ENCODE measurements at places on chromosomes 1 and 21. TPM values are rescaled to one million over a fixed set of nuclear protein-coding genes. Genes with fewer than 3 reads are reported as not detected.

DNA sequence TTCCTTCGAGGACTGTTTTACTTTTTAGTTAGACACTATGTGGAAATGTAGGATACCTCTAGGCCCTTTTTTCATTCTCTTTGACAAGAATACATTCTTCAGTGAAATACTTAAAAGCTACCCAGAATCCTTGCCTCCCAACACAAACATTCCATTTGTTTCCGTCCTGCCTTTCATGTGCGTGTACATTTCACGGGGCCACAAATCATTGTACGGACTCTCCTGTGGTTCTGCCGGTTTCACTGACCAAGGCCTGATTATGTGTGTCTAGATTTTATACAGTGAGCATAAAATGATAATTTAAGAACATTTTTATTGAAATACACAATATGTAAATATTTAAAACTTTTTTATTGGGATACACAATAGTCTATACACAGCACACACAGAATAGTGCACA, 76.4 kb downstream of the RUNX3 start:
- no peak for DNase-seq

DNA sequence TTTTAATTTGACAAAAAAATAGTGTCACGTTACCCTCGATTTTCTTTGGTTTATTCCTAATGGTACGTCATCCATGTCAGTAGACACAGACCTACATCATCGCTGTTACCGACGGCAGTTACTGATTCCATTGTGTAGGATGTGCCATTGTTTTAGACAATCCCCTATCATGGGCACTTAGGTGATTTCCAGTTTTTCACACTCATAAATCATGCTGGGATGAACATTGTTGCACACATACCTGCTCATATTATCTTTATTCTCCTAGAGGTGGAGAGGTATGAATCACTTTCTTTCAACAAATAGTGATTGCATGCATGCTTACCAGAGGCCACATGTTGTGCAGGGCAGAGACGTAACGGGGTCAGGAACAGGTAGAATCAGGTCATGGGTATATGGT, 79.7 kb upstream of the EFHD2 start:
- DNase-seq, result no peak

GRCh38 chr1:28887419-28887834, 26.9 kb upstream of the EPB41 start:
- DNase-seq, result no peak

DNA sequence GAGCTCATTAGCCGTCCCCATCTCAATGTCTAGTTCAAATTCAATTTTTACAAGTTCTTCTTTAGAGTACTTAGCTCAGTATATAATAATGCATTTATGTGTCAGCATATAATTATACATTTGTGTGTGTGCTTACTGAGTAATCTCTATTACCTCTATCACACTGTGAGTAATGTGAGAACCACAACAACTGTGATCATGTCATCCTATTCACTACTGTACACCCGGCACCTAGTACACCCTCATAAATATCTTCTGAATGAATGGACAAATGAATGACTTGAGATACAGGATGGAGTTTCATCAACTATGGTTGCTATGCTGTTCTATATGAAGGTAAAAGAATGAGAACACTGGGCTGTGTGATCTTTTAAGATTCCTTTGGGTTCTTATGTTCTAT, 124.0 kb downstream of the GPATCH2 start:
- DNase-seq, result no peak

DNA sequence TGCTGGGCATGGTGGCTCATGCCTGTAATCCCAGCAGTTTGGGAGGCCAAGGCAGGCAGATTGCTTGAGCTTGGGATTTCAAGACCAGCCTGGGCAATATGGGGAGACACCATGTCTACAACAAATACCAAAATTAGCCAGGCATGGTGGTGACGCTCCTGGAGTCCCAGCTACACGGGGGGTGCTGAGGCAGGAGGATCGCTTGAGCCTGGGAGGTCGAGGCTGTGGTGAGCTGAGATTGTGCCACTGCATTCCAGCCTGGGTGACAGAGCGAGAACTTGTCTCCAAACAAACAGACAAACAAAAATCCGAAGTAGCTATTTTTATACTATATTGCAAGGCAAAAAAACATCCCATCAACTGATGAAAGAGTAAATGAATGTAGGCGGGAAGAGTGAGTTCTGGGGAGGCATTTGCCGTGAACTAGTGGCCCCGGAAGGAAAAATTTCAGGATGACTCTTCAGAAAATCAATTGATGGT, 40.6 kb downstream of the NCMAP start:
- no peak for DNase-seq

- no peak for DNase-seq
These were observed 71.4 kb upstream of the RAB4A start for GRCh38 chr1:229199261-229200243.

DNA sequence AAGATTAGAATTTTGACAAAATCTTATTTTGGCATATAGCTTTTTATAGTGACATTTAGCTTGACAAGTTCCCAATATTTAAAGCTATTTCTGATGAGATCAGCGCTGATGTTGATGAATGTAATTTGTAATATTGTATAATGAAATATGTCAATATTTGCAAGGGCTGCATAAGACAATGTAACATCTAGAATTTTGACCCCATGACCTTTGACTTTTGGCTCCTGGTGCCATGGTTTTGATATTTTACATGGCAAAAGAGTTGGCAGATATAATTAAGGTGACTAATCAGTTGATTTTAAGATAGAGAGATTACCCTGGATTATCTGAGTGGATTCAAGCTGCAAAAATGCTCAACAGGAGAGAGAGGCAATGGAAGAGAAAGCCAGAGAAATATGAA, 63.9 kb downstream of the DUSP10 start:
- DNase-seq, result no peak

DNA sequence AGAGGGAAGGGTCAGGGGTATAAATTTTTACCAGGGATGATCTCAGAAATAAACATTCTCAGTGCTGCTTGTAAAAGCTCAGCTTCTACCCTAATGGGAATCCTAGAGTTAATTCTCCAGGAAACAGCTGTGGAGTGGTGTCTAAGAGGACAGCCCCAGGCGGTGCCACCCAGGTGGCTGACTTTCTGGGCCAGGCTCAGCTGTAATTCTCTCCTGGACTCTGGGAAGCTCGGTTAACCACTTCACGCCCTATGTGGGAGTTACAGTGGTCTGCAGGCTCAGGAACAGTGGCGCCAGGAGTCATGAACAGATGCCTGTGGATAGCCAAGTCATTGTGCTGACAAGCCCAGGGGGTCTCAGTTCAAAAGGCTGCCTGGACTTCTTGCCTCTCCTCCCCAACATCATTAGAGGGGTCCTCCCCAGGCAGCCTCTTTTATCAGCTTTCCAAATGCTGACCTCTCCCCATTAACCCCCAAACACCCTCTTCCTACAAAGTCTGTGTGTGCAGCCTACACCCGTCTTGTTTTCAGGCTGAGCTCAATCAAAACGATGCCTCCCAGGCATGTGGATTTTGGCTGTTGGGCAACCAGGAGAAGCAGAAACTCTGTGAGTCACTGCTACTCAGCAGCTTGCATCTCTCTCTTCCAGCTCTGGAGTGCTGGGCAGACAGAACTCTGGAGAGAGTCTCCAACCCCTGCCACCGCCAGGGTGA, 1.2 kb downstream of the HHIPL2 start:
- no peak for DNase-seq

- no peak for DNase-seq
These were observed 792.0 kb downstream of the LTN1 start for GRCh38 chr21:28200726-28201125.

DNA sequence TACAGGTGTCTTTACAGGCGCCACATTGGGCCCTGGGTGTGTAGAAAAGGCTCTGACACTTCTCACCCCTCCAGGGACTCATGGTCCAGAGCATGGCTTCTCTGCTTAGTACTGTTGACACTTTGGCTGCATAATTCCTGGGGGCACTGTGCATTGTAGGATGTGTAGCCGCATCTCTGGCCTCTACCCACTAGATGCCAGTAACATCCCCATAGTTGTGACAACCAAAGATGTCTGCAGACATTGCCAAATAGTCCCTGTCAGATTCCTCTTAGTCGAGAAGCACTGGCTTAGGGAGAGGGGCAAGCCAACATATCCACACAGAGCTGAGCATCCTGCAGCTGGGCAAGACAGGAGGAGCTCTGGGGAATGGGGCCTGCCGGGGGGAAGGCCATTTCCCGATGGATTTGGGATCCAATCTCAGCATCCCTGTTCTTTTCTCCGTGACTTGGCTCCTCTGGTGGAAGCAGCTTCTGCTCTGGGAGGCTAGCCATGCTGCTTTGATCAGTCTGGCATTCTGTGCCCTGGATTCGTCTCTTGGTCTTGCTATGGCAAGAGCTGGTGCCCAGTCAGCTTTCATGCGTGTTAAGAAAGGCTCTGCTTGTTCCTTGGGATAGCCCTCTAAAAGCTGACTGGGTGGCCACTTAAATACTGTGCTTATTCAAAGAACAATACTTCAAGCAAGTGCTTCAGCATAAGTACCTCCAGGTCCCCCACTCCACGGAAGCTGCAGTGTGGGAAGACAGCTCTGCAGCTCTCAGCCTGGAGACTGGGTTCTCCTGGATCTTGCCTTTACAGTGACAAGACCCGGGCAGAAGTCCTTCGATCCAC, 38.3 kb upstream of the SCMH1 start:
- DNase-seq, result no peak

DNA sequence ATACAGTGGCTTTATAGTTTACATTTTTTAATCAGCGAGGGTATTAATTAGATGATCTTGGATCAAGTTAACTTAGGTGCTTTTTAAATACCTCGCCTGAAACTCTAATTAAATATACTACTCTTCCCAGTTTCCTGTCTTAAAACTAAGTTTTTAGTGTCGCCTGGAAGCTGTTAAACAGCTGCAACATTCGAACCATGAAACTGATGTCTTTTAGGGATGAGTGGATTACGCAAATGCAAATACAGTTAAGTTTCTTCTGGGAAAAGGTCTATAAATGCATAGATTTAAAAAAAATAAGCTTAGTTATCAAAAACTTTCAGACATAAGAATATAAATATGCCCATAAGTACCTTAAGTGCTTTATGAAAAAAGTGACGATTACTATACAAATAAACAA, 228.3 kb downstream of the PTPRC start:
- DNase-seq, result no peak

- DNase-seq, result no peak
These were observed 77.6 kb downstream of the MORN1 start for GRCh38 chr1:2313651-2314261.

- no peak for DNase-seq
These were observed 72.9 kb downstream of the ZNF281 start for GRCh38 chr1:200336901-200337391.

- no peak for DNase-seq
These were observed 86.0 kb downstream of the PRRX1 start for GRCh38 chr1:170749959-170750358.

DNA sequence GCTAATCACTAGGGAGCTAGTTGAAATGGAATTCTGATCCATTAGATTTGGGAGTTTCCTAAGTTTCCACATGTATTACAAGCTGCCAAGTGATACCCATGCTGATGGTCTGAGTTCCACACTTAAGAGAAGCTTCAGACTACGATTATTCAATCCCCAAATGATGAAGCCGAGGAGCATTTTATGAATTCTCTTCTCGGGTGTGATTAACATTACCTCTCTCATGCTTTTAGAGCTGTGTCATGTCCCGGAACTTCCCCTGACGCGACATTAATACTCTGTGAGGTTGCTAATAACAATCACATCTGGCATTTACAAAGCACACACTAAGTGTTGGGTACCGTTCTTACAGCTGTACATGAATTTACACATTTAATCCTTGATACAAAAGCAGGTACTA, 63.0 kb downstream of the KCNJ15 start:
- no peak for DNase-seq

- no peak for DNase-seq
These were observed 43.9 kb upstream of the CAMK1G start for GRCh38 chr1:209539576-209539975.

DNA sequence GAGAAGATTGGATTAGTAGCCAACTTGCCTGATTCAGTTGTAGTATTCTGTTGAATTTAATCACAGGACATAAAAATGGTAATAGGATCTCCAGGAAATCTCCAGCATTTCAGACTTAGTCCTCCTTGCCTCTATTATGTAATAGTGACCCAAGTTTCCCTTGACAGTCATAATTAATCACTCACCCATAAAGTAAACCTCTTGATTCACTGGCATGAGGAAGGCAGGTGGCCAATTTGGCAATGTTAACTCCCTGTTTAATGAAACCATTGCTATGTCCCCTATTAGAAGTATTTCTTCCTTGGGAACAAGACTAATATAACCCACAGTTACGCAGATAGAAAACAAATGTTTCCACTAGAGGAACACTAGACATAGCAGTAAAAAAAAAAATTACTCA, 604.8 kb upstream of the CXADR start:
- DNase-seq, result no peak

DNA sequence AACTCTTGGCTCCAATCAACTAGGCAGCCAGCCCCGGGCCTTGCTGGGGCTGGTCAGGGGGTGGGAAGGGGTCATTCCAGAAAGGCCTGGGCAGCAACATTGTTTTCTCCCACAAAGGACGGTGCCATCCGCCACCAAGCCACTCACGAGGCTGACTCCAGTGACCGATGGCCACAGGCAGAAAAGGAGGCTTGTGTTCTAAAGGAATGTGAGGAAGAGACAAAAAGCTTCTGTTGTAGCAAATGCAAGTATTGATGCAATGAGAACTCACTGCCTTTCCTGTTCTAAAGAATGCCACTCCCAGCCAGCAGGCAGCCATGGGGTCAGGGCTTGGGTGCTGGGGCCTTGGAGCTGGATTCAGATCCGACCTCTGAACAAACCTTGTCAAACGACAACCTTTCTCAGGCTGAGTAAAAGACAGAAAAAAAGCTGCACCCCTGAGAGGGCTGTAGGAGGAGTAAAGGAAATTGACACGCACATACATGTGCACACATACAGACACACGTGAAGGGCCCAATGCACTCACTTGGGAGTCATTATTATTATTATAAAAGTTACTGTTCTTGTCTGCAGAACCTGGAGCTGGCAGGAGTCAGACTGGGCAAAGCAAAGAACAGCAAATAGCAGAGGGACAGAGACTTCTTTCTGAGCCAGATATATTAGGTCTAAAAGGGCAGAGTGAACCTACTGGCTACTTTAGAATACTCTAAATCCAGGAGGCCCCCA, 13.9 kb upstream of the PRMT2 start:
- no peak for DNase-seq

The CYYR1 gene
- polyA plus RNA-seq, result 17.2 TPM

The TCEA3 gene
- 51.4 TPM for polyA plus RNA-seq

The ITLN2 gene
- 0.22 TPM for polyA plus RNA-seq

The CA6 gene
- not detected for polyA plus RNA-seq

The AHCTF1 gene
- polyA plus RNA-seq, result 5.7 TPM

The ADCY10 gene
- polyA plus RNA-seq, result 0.15 TPM

The LMX1A gene
- 0.04 TPM for polyA plus RNA-seq

The FGR gene
- 4.8 TPM for polyA plus RNA-seq

The TSPAN2 gene
- polyA plus RNA-seq, result 5.0 TPM
